ENCODE measurements at places on chromosomes 3 and 15. TPM values are rescaled to one million over a fixed set of nuclear protein-coding genes. Genes with fewer than 3 reads are reported as not detected.

The TIGIT gene
- 1.2 TPM for total RNA-seq

DNA sequence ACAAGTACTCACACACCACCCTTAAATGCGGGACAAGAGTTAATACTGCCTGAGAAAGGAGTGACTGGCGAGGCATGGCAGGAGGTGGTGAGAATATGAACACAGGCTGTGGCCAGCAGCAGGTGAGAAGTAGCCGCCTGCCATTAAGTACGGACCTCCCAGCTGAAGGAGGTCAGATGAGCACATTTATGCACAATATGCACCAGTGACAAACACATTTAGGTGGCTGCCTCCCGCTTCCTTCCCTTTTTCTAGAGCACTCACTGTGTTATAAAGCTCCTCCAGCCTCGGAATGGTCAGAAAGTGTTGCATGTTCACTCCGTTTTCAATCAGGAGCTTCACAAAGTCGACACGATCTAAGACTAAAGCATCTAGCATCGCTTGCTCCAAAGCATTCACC lies 52.4 kb downstream of the TRPM1 start:
- H3K4me1 ChIP-seq, result no peaks in the 10 kb centered on the region
- no peak for DNase-seq
- no peak overlapping the region for H3K27ac ChIP-seq

GRCh38 chr3:88930611-88931010 lies 176.8 kb upstream of the EPHA3 start:
- H3K4me1 ChIP-seq, result no peaks in the 10 kb centered on the region
- DNase-seq, result no peak
- no peaks in the 10 kb centered on the region for H3K27me3 ChIP-seq
- H3K4me3 ChIP-seq, result no peak overlapping the region

The SERINC4 gene
- not detected for total RNA-seq

- no peak overlapping the region for H3K4me3 ChIP-seq
- no peaks in the 10 kb centered on the region for H3K27me3 ChIP-seq
- no peak for DNase-seq
- H3K36me3 ChIP-seq, result no peaks in the 10 kb centered on the region
Measured at GRCh38 chr15:51134416-51135199, 39.9 kb upstream of the TNFAIP8L3 start.

DNA sequence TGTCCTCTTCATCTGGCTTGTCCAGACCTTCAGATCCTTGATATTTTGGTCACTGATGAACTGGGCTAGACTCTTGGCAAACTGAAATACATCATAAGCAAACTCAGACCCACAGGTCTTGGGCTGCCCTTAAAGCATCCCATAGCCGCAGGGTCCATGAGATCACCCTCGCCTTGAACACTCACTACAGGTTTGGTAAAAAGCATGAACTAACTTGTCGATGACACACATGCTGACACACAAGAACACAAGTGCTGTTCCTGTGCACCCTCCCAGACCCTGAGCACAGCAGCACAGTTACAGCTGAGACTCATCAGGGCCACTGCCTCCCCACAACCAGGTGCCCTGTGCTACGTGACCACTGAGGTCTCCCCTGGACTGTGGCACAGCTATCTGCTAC lies 21.0 kb downstream of the PFKFB4 start:
- H3K27ac ChIP-seq, result no peak overlapping the region
- no peak for DNase-seq
- H3K27me3 ChIP-seq, result no peaks in the 10 kb centered on the region
- H3K4me1 ChIP-seq, result no peaks in the 10 kb centered on the region

The HHLA2 gene
- 226 TPM for total RNA-seq

DNA sequence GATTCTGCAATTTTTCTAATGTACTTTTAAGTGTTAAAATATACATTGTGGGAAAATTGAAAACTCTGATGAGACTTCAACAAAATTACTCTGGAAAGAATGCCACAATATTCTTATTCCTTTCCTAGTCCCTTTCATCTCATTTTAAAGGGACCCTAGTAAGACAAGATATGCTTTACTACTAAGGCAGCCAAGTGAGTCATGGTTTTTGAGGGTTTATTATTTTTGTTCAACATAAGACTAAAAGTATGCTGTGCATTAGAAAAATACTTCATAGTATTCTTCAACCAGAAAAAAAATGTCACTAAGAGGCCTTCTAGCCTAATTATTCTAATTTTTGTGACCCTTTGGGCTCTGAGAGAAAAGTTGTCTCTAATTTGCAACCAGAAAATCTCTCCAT lies 7.4 kb downstream of the IL12A start:
- no peak overlapping the region for H3K27ac ChIP-seq
- no peak for DNase-seq
- no peaks in the 10 kb centered on the region for H3K27me3 ChIP-seq

DNA sequence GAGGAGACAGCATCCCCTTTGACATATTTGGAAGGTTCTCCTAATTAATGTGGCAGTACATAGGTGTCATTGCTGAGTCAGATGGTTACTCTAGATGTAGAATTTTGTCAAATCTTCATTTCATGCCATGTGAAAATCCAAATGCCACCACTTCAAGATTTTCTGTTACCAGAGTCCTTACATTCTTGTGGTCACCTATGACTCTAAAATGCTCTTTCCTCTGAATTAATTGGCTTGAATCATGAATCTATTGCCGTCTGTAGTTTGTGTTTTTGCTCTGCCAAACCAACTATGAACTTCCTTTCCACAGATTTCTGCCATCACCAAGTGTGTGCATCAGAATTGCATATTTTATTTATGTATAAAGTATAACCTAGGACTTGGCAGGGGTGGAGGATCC lies 269.4 kb upstream of the ZPLD1 start:
- no peak for DNase-seq
- H3K27me3 ChIP-seq, result no peaks in the 10 kb centered on the region
- H3K4me3 ChIP-seq, result no peak overlapping the region
- H3K4me1 ChIP-seq, result peaks cover 8% of the 10 kb centered on the region

DNA sequence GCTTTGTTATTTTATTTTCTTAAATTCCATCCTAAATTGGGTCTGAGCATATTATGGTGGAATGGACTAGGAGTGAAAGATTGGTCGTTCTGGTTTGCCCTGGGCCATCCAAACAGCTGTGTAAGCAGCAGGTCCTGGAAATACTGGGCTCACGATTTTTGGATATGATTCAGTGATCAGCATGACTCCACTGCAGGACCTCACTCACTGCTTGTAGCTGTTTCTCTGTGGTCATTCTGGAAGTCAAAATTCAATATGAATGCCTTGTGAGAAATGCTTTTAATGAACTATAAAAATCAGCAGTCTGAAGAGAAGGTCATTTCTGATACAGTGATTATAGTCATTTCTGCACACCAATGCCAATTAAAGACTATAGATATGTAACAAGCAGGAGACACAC lies 185.0 kb downstream of the RBMS3 start:
- no peak overlapping the region for H3K27ac ChIP-seq
- H3K4me1 ChIP-seq, result peaks cover 4% of the 10 kb centered on the region
- H3K27me3 ChIP-seq, result no peaks in the 10 kb centered on the region
- DNase-seq, result no peak
- H3K4me3 ChIP-seq, result no peak overlapping the region
- H3K36me3 ChIP-seq, result no peaks in the 10 kb centered on the region

- peaks cover 69% of the 10 kb centered on the region for H3K36me3 ChIP-seq
- no peak for DNase-seq
- H3K27ac ChIP-seq, result no peak overlapping the region
- H3K4me3 ChIP-seq, result no peak overlapping the region
- H3K4me1 ChIP-seq, result no peaks in the 10 kb centered on the region
Measured at GRCh38 chr3:142424754-142425153, 23.1 kb downstream of the XRN1 start.

- H3K4me1 ChIP-seq, result no peaks in the 10 kb centered on the region
- DNase-seq, result peak; percentile 18
- H3K27me3 ChIP-seq, result no peaks in the 10 kb centered on the region
- H3K4me3 ChIP-seq, result no peak overlapping the region
Measured at GRCh38 chr3:24773798-24774197, 279.1 kb upstream of the THRB start.

- no peaks in the 10 kb centered on the region for H3K4me1 ChIP-seq
- no peak for DNase-seq
- H3K27ac ChIP-seq, result no peak overlapping the region
Measured at GRCh38 chr15:40270246-40270995, 12.4 kb downstream of the ANKRD63 start.

The OSTN gene
- total RNA-seq, result not detected

DNA sequence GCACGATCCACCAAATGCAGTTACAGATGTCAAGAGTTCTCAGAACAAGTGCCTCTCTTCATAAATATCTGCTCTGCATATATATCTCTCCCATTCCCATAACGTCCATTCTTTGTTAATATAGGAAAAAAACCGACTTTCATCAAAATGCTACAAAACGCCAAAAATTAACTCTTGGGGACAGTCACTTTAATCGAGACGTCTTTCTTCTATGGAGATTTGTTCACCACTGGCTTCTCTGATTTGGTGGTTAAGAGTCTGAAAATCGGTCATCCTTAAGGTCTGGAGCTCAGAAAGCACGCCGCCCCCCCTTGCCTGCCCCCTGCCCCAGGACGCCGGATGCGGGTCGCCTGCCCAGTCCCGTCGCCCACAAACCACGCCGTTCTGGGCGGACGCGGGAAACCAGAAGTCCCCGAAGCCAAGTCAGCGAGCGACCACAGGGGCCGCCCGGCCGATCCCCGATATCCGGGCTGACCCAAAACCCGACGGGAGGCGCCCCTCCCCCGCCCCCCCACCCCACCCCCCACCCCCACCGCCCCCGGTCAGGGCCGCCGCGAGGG lies 252.7 kb downstream of the TJP1 start:
- H3K27me3 ChIP-seq, result peaks cover 53% of the 10 kb centered on the region
- DNase-seq, result no peak
- H3K4me3 ChIP-seq, result peak overlapping the region; percentile 58
- H3K4me1 ChIP-seq, result peaks cover 5% of the 10 kb centered on the region
- peak overlapping the region; percentile 81 for H3K27ac ChIP-seq

DNA sequence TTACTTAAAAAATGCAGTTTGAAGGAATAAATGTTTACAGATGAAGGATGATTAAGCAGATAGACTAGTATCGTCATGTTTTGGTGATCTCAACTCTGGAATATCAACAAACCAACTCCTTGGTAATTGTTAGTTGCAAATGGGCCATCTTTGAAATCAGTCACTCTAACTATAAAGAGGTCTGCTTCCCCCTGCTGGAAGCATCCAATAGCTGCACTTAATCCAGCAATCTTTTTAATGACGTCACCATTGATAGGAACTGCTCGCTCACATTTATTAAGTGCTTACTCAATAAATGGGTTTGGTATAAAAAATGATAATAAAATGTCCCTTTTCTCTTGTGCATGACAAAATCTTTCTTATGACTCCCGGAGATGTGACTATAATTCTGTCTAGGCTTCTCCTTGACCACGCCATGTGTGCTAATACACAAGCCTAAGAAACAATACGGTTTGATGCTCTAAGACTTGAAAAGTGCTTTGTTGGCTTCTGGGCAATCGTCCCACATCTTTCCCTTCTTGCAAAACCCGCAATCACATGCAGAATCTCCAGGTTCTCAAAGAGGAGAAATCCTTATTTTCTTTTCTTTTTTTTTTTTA lies 227.6 kb upstream of the POU1F1 start:
- H3K27ac ChIP-seq, result no peak overlapping the region
- peak; percentile 9 for DNase-seq
- no peaks in the 10 kb centered on the region for H3K27me3 ChIP-seq
- H3K4me1 ChIP-seq, result no peaks in the 10 kb centered on the region
- H3K4me3 ChIP-seq, result no peak overlapping the region

DNA sequence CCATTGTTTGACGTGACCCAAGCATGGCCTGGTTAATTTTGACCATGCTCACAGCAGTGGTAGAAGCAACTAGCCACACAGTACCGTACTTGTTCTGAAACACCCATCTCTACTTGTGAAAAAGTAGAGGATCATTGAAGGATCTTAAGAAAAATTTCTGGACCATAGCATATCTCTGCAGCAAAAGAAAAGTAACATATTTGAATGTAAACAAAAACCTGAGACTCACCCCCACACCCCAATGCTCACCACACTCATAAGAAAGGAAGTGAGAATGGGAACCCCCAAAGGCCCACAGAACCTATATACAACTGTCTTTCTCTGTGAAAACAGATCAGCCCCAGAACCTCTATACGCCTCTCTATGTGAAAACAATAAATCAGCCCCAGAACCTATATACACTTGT lies 33.8 kb upstream of the TFRC start:
- no peaks in the 10 kb centered on the region for H3K4me1 ChIP-seq
- H3K27ac ChIP-seq, result no peak overlapping the region
- DNase-seq, result no peak
- H3K4me3 ChIP-seq, result no peak overlapping the region
- H3K27me3 ChIP-seq, result no peaks in the 10 kb centered on the region
- no peaks in the 10 kb centered on the region for H3K36me3 ChIP-seq

The PLA2G4E gene
- not detected for total RNA-seq

GRCh38 chr3:158313338-158313927 lies 203.5 kb downstream of the RSRC1 start:
- no peak overlapping the region for H3K4me3 ChIP-seq
- no peak overlapping the region for H3K27ac ChIP-seq
- DNase-seq, result no peak
- no peaks in the 10 kb centered on the region for H3K27me3 ChIP-seq
- no peaks in the 10 kb centered on the region for H3K36me3 ChIP-seq

DNA sequence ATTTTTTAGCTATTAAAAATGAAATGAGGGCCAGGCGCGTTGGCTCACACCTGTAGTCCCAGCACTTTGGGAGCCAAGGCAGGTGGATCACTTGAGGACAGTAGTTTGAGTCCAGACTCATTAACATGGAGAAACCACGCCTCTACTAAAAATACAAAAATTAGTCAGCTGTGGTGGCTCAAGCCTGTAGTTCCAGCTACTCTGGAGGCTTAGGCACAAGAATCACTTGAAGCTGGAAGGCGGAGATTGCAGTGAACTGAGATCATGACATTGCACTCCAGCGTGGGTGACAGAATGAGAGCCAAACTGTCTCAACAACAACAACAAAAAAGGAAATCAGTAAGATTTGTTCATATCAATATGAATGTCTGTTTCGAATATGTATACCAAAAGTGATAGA lies 517.1 kb downstream of the ROBO1 start:
- no peaks in the 10 kb centered on the region for H3K27me3 ChIP-seq
- no peak for DNase-seq
- no peak overlapping the region for H3K27ac ChIP-seq
- no peaks in the 10 kb centered on the region for H3K4me1 ChIP-seq
- no peak overlapping the region for H3K4me3 ChIP-seq

GRCh38 chr3:150145659-150146058 lies 175.0 kb upstream of the PFN2 start:
- H3K4me3 ChIP-seq, result no peak overlapping the region
- no peaks in the 10 kb centered on the region for H3K27me3 ChIP-seq

The ZBED2 gene
- not detected for total RNA-seq

DNA sequence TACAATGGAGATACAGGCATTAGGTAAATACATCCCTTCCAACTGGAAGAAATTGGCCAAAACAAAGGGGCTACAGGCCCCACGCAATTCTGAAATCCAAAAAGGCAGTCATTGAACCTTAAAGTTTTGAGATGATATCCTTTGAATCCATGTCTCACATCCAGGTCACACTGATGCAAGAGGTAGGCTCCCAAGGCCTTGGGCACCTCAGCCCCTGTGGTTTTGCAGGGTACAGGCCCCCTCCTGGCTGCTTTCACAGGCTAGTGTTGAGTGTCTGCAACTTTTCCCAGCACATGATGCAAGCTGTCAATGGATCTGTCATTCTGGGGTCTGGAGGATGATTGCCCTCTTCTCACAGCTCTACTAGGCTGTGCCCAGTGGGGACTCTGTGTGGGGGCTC lies 766.7 kb downstream of the ZBBX start:
- H3K27ac ChIP-seq, result no peak overlapping the region
- H3K27me3 ChIP-seq, result no peaks in the 10 kb centered on the region
- H3K4me3 ChIP-seq, result no peak overlapping the region
- no peaks in the 10 kb centered on the region for H3K36me3 ChIP-seq

The ISL2 gene
- not detected for total RNA-seq
